Glutamatergic neuron (in vitro differentiated cells): ENCODE measurements at places on chromosomes 2 and 18. TPM values are rescaled to one million over a fixed set of nuclear protein-coding genes. Genes with fewer than 3 reads are reported as not detected.

Gene CCDC141
- 0.51 TPM for total RNA-seq

DNA sequence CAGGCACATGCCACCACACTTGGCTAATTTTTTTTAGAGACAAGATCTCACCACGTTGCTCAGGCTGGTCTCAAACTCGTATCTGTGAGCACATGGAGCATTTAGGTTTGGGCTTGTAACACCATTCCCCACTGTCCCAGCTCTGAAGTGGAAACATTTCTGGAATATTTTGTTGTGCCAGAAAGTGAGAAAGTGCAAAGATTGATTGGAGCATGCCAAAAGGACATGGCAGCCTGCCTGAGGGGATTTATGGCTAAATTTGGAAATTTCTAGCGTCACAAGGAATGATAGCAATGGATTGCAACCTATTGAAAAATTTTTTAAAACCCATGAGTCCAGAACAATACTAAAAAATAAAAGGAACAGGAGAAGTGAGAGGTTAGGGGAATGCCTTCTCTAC lies 136.8 kb downstream of the ESCO1 start:
- DNase-seq = no peak
- H3K27me3 ChIP-seq = peaks cover 3% of the 10 kb centered on the region
- no peak overlapping the region for H3K4me3 ChIP-seq
- no peaks in the 10 kb centered on the region for H3K4me1 ChIP-seq
- peaks cover 3% of the 10 kb centered on the region for H3K36me3 ChIP-seq

Gene CNTNAP5
- 22.0 TPM for total RNA-seq

Gene MEP1B
- total RNA-seq = not detected

Gene AKAIN1
- total RNA-seq = 14.1 TPM

GRCh38 chr2:102074152-102074783 lies 68.3 kb upstream of the IL1R1 start:
- peaks cover 1% of the 10 kb centered on the region for H3K27me3 ChIP-seq
- no peaks in the 10 kb centered on the region for H3K36me3 ChIP-seq
- no peak overlapping the region for H3K27ac ChIP-seq
- DNase-seq = no peak
- H3K4me1 ChIP-seq = peaks cover 2% of the 10 kb centered on the region

Gene GREB1L
- 154 TPM for total RNA-seq
